ENCODE measurements at places on chromosomes 12 and 14. TPM values are rescaled to one million over a fixed set of nuclear protein-coding genes. Genes with fewer than 3 reads are reported as not detected.

HAL gene
- total RNA-seq, result 0.51 TPM

GLT1D1 gene
- total RNA-seq, result 1.8 TPM

CISTR gene
- not detected for total RNA-seq

PTMS gene
- total RNA-seq, result 102 TPM

SCNN1A gene
- total RNA-seq, result 35.9 TPM
